Stimulated activated CD4-positive, alpha-beta T cell treated with anti-CD3 and anti-CD28 coated beads, TNF-alpha, amount 100 ng/mL, for 24 hours (primary cell): ENCODE measurements at places on chromosomes 1 and 21.
A peak's percentile ranks its signal among the peaks of the same experiment; 100 is the strongest.

- no peak for DNase-seq
Observed at GRCh38 chr1:29644812-29645211, 408.5 kb downstream of the PTPRU start.

GRCh38 chr1:95206514-95206913, 27.5 kb upstream of the RWDD3 start:
- no peak for DNase-seq

- no peak for DNase-seq
Observed at GRCh38 chr1:176770066-176770465, 307.1 kb downstream of the PAPPA2 start.

GRCh38 chr21:41152147-41152546, 15.8 kb upstream of the BACE2 start:
- DNase-seq: no peak

- DNase-seq: no peak
Observed at GRCh38 chr21:17386498-17386897, 126.3 kb upstream of the CXADR start.

DNA sequence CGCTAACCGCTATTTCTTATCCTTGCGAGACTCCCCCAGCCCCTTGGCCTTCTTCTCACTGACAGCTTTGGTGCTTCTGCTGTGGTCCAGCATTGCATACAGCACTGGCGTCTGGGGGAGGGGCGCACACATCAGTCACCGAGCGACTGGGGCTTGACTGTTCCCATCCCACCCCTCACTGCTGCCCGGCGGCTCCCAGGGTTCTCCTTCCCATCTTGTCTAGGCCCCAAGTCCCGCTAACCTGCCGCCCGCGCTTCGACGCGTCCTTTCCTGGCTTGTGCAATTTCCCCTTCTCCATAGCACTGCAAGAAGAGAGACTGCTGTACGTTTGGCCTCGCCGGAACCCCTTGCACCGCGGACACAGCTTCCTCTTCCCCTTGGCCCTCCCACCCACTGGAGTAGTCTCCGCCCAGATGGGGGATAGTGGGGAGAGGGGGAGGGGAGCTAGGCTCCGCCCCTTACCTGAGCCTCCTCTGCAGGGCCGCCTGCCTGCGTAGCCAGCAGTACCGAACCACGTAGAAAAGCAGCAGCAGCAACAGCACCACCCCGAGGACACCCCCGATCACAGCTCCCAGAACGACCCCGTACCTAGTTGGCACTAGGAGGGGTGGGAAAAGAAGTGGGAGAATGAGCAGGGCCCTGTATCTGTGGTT, 3.8 kb downstream of the MPZ start:
- peak; percentile 54 for DNase-seq

- no peak for DNase-seq
Observed at GRCh38 chr21:33025106-33025488, 638 bp upstream of the OLIG2 start.

DNA sequence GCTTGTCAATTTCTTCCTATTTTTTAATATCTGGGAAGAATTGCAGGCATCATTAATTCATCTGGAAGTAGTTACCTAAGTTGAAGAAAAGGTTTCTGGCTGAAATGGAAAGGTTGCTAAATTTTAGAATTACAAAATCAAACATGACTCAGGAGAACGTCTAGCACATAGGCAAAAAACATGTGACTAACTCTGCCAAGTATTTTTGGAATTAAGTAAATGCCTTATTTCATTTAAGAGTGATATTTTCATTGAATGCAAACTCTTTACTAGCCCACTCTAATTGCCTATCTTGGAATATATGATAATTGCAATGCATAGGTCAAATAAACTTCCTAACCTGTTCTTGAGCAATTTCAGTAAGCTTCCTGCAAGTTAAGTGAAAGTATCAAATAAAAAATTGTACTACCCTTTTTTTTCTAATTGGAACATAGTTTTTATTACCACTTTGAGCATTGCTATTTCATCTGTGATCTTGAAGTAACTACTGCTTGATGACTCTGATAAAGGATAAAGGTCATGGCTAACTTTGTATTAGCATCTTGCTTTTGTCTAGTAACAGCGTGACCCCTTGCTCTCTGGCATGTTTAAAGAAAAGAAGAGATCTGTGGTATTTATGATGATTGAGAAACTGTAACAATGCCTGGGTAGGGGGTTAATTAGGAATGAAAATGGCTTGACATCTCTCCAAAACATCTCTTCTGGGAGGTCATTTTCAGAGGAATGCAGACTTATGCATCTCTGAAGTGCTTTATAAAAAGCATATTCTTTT, 208.3 kb upstream of the NCAM2 start:
- DNase-seq: no peak

DNA sequence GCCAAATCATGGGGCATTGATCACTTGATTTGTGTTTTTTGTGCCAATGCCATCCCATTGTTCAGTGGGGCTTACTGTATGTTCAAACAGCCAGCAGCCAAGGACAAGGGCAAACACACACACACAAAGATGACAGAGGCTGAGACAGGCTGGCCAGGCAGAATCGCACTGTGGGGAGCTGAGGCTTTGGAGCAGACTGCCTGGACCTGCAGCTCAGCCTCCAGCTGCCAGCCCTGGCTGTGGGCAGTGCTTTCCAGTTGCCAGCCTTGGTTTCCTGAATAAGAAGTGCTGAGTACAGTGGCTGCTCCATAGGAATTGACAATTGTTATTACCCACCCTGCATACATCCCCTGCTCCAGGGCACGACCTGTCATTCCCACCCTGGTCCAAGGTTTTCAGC, 16.9 kb upstream of the PCP4 start:
- DNase-seq: no peak

DNA sequence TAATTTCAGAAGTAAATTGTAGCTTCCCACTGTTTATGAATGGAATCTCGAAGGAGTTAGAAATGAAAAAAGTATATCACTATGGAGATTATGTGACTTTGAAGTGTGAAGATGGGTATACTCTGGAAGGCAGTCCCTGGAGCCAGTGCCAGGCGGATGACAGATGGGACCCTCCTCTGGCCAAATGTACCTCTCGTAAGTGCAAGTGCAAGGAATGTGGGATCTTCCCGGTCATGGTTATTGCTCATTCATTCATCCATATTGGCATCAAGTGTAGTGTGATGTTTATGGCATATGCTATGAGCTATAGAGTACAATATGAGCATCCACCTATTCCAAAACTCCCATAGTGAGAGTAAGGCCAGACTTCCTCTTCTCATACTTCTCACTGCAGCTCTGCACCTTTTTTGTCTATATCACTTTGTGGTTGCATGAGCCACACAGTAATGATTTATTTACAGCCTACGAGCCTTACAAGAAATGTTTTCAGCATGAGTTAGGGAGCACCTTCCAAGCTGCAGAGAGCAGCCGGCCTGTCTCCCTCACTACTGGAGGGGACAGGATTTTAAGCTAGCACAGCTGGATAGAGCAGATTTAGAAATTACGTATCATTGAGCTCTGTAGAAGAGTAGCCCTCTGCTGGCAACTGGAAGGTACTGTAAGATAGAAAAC, 24.9 kb upstream of the CR1L start:
- DNase-seq: no peak

- DNase-seq: no peak
Observed at GRCh38 chr21:23853796-23854379, 1753.4 kb downstream of the MRPL39 start.

- no peak for DNase-seq
Observed at GRCh38 chr1:59978511-59978910, 51.9 kb upstream of the CYP2J2 start.

DNA sequence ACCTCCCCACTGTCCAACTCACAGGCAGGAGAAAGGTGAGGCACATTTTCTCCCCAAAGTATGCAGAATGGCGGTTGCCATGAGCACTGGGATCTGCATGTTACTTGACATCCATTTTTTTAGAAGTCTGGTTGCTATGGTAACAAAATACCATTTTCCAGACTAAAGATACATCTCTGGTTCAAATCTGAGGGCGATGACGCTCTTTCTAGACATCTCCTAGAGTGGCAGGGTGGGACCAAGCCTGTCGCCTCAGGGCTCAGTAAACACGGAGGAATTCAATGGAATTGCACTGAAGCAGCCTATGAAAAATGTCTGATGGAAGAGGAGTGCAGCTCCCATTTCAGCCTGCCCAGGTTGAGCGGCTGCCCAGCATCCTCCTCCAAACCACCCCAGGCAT, 21.5 kb upstream of the FAM43B start:
- DNase-seq: no peak

DNA sequence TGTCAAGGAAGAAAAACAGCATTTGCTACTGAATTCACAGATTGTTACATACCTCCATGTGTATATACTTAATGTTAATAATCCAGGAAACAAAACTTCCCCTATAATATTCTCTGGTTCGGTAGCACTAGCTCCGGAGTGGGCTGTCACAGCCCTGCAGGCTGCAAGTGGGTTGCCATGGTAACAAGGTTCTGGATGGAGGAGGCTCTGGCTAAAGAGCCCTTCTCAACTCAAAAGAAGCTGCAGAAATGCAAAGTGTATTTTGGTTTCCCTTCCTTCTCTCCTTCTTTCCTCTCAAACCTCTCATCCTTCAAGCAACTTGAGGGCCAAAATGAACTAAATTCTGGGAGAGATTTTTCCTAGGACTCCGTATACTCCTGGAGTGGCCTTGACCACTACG, 45.2 kb downstream of the ASTN1 start:
- no peak for DNase-seq

DNA sequence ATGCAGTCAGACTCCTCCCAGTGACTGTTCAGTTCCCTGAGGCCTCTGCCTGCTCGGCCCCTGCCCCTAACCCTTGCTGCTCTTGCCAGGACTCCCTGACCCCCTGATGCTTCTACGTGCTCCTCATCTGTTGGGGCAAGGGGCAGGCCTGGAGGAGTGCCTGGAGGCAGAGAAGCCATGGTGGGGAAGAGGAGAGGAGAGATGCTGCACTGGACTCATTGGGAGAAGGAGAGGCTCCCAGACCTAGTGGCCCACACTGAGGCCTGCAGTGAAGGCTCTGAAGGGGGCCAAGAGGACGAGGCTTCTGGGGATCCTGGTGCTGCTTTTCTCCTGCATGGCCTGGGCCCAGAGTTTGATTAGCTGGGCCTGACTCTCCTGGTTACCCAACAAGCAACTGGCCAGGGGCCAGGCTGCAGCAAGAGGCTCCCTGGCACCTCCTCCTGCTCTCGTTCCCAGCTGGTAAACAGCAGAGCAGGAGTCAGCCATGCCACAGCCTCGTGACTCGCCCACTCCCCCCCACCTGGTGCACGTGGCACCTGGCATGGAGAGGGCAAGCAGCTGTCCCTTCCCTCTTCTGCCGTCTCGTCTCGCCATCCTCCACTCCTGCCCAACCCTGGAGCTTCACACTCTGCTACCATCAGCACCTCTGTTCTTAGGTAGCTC, 847 bp upstream of the RORC start:
- DNase-seq: no peak

- DNase-seq: no peak
Observed at GRCh38 chr1:235054936-235055335, 73.7 kb downstream of the TOMM20 start.

DNA sequence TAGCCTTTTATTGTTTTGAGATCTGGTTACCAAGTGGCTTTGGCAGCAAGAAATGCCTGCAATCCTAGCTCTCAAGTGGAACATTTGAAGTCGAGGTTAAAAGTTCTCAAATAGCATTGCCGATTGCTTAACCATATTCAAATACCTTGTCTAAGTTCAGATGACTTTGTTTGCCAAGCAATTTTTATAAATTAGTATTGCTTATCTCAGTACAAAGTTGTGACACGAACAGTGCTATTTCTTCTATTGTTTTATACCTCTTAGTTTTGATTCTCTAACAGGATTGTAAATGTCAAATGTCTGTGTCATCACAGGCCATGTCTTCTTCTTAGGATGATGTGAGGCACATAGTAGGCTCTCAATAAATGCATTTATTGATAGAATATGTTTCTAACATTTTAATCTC, 633.3 kb downstream of the PTPRC start:
- no peak for DNase-seq

DNA sequence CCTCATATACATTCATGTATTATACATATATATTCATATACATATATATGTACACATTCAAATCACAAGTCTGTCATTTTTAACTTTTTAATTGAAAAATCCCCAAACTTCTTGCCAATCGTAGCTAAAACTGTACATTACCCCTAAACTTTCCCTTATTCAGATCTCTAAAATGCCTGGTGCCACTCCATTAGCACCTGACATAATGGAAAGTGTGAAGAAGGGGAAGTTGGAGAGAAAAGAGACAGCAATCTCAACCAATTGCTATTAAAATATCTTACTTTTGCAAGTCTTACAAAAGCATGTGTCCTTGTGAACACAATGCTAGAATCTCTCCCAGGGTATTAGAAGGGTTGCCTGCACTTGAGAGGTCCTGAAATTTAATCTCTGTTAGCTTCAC, 22.7 kb upstream of the PRKACB start:
- no peak for DNase-seq

DNA sequence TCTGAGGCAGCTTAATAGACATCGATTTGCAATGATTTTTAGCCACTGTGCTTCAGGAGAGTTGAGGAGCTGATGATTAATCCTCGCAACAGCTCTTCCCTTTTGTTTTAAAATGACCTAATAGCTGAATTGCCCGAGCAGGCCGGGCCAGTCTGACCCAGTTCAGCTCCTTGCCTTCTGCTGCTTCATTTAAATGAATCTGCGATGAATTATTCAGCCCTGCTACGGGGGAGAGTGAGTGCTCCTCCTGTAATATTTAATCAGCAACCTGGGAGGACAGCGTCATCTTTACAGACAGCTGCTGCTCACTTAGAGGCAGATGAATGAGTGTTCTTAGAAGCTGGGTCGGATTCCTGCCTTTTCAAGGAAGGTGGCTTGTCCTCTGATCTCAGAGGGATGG, 325.1 kb downstream of the CAMTA1 start:
- no peak for DNase-seq

DNA sequence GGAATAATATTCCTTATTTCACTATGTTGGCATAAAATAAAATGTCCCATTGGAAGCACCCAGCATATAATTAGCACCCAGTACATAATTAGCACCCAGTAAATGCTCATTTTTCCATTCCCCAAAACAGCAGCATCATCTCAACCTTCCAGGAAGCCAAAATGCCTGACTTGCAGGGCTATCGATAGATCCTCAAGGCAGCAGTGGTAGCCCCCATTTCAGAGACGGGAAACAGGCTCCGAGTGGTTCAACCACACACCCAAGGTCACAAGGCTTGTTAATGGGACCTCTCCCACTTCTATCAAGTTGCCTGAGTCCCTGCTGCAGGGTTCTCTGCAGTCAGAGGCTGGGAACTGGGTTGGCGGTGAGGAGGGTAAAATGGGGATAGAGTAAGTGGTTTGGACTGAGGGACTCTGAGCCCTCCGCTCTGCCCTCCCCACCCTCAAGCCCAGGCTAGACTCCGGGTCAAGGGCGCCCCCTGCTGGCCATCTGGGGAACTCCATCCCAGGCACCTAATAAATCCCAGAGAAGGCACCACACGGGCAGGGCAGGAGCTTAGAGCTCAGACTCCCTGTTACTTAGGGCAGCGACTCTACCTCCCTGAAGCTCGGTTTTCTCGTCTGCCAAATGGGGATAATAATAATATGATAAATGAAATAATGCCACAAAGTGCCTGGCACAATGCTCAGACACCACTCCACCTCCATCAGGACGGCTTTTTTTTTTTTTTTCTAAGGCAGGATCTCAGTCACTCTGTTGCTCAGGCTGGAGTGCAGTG, 21.9 kb upstream of the LAPTM5 start:
- peak; percentile 92 for DNase-seq
